Activated CD4-positive, alpha-beta memory T cell treated with anti-CD3 and anti-CD28 coated beads, Interleukin-2, amount 10 ng/mL, durations not matched to agents 7 days and 5 days (primary cell): ENCODE measurements at places on chromosomes 12 and 14.

GRCh38 chr12:23893611-23894010, 55.9 kb downstream of the SOX5 start:
- DNase-seq, result no peak

GRCh38 chr14:73261075-73261474, 23.8 kb downstream of the PAPLN start:
- no peak for DNase-seq

- no peak for DNase-seq
Observed at GRCh38 chr12:5945071-5946008, at the start of gene ANO2. TSS of gene ANO2 (minus strand) at chr12:5945259. CDS start at chr12:5945217, 42 bp downstream.

- DNase-seq, result no peak
Observed at GRCh38 chr14:79056879-79057278, 886.7 kb downstream of the NRXN3 start.

GRCh38 chr14:32374155-32374554, 45.1 kb downstream of the AKAP6 start:
- DNase-seq, result no peak

DNA sequence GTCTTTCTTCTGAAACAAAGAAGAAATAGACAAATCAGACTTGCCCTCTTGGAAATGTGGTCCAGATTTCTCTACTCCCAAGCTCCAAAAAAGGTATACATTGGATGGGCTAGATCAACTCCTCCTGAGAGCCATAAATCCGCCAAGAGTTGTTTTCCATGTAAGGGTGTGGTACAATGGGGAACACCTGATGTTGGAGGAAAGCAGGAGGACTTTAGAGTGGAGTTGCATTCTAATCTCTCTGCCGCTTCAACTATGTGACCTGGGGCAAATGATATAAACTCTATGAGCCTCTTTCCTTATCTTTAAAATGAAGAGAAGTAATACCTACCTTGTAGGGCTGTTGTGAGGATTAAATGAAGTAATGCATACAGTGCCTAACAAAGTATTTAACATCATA, 101.6 kb downstream of the RMST start:
- DNase-seq, result no peak

GRCh38 chr14:96734076-96734622, 63.0 kb upstream of the VRK1 start:
- no peak for DNase-seq

- DNase-seq, result peak; percentile 55
Observed at GRCh38 chr14:21723431-21724045, 49.9 kb upstream of the OR4E1 start.

DNA sequence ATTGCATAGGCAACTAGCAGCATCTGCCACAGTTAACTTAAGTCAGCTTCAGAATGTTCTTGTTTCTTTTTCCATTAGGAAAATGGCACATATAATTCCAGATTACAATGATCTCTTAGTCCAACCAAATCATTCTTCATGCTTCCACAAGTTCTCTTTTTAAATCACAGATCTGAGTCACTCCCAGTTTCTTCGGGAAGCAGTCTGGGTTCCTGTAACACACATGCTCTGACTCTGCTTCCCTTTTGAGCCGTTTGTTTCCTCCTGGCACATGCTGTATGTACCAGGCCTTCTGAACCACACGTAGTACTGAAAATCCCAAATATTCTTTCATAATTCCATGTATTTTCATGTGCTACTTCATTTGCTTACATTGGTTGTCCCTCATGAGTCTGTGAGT, 388.8 kb upstream of the PDE3A start:
- DNase-seq, result no peak

DNA sequence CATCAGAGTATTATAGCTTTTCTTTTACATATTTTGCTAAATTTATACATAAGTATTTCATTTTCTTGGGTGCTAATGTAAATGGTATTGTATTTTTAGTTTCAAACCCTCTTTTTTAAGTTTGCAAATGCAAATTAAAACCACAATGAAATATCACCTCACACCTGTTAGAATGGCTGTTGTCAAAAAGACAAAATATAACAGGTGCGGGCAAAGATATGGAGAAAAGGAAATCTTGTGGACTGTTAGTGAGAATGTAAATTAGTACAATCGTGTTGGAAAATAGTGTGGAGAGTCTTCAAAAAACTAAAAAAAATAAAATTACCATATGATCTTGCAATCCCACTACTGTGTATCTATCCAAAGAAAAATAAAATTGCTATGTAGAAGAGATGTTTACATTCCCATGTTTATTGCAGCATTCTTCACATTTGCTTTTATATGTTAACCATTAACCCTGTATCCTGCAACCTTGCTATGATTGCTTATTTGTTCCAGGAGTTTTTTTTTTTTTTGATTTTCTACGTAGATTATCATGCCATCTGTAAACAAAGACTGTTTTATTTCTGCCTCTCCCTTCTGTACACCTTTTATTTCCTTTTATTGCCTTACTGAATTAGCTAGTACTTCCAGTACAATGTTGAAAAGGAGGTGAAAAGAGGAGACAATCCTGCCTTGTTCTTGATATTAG, 405.4 kb upstream of the MIS18BP1 start:
- DNase-seq, result no peak

GRCh38 chr12:93825931-93826555, 148.9 kb downstream of the CRADD start:
- DNase-seq, result no peak

DNA sequence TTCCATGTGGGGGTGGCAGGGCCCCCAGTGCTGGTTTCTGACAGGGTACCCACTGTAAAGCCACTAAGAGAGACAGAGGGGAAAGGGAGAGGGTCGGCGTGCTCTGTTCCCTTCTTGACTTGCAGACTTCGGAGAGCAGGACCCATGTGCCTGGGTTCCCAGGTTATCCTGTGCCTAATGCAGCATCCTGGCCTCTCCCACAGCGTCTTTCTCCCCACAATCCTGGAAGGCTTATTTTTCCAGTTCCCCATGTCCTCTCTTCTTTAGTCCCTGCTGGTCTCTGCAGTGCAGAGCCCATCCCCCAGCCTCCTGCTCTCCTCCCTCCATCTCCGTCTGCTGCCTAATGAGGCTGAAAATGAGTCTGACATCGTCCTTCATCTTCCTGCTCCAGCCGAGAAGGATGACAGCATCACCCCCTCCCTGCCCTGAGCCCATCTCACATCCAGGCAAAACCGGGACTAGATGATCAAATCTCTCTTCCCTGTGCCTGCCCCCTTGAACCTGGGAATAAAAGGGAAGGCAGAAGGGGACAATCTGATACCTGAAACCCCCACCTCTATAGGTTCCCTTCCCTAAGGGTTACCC, 15.1 kb downstream of the CALCOCO1 start:
- DNase-seq, result no peak
